ENCODE measurements at places on chromosomes 5 and 9.

DNA sequence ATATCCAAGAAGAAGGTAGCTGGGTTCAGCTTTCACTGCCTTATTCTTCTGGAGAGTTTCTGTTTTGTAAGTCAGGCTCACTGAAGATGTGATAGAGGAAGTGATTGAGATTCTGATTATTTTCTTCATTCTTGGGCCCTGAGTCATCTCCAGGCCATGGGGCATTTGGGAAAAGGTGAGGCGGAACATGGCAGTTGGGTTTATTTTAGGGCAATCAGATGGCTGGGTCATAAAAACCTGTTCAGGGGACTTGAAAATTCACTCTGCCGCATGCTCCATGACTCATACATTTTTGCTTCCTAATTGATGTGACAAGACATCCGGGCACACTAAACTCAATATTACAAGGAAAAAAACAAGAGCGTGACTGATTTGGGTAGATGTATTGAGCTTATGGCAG lies 265.7 kb upstream of the KLF4 start:
- DNase-seq = no peak

DNA sequence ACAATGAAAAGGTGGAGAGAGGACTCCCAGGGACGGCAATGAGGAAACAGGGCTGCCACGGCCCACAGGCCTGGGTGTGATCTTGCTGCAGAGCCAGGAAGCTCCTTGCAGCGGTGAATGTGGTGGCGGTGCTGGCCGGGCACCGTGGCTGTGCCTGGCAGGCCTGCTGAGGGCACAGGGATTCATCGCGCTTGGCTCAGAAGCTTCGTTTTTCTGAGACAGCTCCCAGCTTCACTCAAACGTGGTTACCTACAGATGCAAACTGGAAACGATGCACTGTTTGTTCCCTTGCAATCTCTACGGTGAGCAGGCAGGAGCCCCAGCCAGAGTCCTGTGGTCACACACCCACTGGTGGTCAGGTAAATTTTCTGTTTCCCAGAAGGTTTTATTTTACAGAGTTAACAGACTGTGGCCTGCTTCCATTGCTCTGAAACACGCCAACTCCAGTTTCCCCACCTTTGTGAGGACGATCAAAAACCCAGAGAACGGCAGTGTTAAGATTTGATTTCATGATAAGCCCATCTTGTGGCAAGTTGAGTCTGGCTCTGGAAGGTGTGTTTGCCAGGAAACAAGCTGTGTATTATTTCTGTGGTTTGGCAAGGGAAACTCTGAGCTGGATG lies 183.9 kb downstream of the AUH start:
- DNase-seq = peak; percentile 68

- DNase-seq = no peak
Observed at GRCh38 chr9:22005702-22006606, 3.2 kb downstream of the CDKN2B start.

DNA sequence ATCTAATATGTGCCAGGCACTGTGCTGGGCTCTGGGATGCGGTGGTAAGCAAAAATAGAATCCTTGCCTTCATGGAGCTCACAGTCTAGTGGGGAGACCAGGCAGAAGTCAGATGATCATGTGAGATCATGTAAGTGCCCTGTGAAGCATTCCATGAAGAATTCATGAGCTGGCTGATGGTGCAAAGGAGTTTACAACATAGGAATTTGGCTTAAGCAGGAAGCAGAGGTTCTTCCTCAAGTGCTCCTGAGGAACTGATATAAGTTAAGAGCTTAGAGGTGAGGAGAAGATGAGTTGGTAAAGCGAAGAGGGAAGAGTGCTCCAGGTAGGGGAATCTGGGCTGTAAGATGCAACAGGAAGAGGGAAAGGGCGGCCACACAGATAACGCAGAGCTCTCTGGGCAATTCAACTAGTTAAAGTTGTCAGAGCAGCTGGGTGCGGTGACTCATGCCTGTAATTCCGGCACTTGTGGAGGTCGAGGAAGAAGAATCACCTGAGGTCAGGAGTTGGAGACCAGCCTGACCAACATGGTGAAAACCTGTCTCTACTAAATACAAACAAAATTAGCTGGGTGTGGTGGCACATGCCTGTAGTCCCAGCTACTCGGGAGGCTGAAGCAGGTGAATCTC lies 78.5 kb upstream of the SPATA31D4 start:
- no peak for DNase-seq

DNA sequence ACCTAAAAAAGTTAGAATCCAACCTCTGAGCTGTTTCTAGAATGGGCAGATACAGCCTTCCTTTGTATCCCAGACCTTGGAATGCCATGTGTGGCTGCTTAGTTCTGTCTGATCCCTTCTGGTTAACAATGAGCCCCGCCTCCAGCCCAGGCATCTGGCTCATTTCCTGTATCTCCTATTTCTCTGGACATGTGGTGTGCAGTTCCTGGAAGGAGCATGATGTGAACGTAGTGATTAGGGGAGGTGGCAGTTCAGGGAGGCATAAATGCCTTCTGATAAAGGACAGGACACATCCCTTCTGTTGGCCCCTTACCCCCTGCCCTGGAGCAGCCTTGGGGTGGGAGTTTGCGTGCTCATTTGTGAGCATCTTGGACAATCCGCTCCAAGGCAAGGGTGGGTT lies 243.0 kb downstream of the ZSWIM6 start:
- no peak for DNase-seq

GRCh38 chr5:176819476-176819875 lies 9.1 kb downstream of the UNC5A start:
- DNase-seq = no peak

- no peak for DNase-seq
Observed at GRCh38 chr5:133589286-133589685, 23.1 kb downstream of the FSTL4 start.

DNA sequence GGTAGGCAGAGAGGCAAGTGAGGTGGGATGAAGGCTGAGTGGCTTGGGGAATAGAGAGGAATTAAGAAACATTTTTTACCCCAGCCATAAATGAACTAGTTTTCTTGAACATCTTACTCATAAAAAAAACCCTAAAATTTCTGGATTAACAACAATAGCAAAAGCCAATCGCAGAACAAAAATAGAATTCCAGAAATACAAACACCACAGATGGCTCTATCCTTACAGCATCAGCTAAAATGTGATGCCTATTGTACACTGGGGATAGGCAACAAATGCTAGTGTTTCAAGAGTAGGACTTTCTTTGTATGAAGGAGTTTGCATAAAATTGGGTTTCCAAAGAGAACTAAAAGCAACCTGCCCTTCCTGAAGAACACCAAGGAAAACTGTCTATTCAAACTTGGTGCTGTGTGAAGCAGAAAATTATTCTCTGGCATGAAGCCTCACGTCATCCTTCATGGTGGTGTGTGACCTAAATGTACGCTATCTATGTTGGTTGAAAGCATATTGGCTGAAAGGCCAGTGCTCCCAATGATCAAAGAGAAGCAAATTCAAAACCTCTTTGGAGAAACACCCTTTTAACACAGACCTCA lies 82.9 kb downstream of the JAKMIP2 start:
- DNase-seq = no peak

DNA sequence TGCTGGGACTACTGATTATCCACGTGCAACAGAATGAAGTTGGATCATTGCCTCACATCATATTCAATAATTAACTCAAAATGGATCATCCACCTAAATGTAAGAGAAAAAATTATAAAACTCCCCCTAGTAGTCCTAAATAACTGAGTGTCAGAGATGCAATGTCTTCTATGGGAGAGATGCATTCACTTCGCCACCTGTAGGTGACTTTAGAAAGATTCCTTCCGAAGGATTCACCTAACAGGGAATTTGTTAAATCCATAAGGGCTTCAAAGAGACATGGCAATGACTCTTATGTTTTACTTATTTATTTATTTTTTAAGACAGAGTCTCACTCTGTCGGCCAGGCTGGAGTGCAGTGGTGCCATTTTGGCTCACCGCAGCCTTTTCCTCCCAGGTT lies 526.0 kb downstream of the MTRR start:
- DNase-seq = no peak

GRCh38 chr5:153755913-153756500 lies 265.5 kb downstream of the GRIA1 start:
- no peak for DNase-seq

DNA sequence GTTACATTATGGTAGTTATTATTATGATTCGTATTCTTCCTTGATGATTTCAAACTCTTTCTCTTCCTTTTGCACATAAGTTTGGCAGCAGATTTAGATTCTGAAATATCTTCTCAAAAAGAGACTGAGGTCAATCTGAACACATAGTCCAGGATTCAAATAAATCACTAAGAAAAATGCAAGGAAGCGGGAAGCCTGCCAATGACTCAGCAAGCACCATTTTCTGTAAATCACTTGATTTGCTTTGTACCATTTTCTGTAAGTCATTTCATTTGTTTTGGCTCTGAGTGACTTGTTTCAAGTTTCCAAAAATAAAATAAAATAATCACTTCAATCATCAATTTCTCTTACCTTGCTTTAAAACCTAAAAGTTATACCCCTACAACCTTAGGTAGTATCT lies 24.6 kb upstream of the GLIS3 start:
- DNase-seq = no peak

DNA sequence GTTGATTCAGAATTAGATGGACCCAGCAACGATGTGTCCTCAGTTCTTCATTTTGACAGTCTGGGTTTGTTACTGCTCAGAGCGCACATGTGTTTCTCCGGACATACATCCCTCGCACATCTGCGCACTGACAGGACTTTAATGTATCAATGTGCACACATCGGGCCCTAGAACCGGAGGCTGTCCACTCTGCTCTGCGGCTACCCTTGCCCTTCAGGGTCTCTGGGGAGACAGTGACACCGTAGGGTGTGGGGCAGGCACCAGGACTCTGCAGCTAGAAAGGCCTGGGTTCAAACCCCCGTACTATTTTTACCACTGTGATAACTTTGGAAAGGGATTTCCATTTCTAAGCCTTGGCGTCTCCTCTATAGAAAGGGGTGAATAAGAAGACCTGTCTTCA lies 23.5 kb upstream of the LPCAT1 start:
- no peak for DNase-seq

- no peak for DNase-seq
Observed at GRCh38 chr9:33165263-33166151, 1.6 kb downstream of the B4GALT1 start.

DNA sequence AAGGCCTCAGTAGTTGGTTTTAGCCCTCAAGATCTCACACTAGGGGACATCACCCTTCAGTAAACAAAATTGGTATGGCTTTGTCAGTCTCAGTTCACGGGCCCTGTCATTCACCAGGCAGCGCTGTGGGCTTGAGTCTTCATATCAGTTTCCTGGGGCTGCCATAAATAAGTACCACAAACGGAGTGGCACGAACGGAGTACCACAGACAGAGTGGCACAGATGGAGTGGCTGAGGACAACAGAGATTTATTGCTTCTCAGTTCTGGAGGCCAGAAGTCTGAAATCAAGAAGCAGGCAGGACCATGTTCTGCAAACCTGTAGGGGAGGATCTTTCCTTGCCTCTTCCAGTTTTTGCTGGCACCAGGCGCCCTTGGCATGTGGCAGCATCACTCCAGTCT lies 37.5 kb downstream of the DYNC2I2 start:
- DNase-seq = no peak

DNA sequence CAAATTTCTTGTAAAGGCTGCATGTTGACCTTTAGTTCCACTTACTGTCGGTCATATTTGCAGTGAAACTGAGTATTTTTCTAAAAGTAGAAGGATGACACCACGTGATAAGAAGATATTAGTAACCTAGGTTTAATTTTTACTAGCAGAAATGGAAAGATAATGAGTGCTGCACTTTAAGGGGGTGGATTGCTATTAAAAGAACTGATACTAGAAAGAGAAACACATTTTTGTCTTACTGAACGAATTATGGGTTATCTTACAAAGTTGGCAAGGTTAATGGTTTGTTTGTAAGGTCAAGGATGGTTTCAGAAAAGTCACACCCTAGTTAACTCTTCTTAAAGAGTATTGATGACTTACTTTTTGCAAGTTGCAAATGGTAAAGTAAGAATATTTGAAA lies 2.4 kb downstream of the MACIR start:
- no peak for DNase-seq

DNA sequence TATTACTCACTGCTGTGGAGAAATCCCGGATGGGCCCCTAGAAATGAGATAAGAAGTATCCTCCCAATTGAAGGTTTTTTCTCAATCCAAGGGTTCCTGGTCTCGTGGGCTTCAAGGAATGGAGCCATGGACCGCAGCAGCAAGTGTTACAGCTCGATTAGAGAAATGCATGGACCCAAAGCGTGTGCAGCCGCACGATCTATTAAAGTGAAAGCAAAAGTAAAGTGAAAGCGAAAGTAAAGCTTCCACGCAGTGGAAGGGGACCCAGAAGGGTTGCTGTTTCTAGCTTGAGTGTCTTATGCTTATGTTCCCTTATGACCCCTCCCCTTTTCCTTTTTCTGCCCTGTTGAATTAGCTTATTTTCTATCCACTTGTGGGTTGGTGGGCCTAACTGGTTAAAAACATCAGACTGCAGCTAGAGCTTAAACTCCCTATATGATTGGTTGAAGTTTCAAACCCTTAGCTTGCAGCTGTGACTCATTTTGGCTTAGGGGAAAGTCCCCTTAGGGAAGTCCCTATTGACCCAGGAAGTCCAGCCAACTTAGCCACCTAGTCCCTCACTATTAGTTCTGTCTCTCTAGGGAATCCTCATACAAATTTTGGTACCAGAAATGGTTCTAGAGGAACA lies 1111.8 kb downstream of the TAF11L14 start:
- DNase-seq = peak; percentile 10

GRCh38 chr5:169300468-169301385 lies at the start of gene SLIT3:
SLIT3 (minus strand) TSS chr5:169301139; CDS start chr5:169300709, 430 bp downstream.
- no peak for DNase-seq

DNA sequence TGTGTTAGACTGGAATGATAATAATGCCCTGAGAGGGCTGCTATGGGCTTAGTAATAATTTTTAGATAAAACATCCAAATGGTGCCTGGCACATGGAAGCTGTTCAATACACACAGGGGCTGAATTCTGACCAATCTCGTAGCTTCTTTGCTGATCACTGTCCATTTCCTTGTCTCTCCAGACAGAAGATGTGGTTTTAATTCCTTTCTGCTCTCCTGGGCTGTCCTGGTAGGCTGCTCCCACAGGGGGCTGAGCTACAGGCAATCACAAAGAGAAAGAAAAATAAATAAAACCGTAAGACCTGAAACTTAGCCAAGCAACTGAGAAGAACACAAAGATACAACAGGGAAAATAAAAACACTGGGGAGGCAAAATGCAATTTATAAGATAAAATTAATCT lies 136.5 kb downstream of the CDK5RAP2 start:
- no peak for DNase-seq

GRCh38 chr5:76607353-76607871 lies 15.8 kb downstream of the F2RL2 start:
- DNase-seq = no peak

- DNase-seq = no peak
Observed at GRCh38 chr5:32851559-32852173, 140.5 kb downstream of the NPR3 start.

GRCh38 chr9:1353291-1353690 lies 303.1 kb downstream of the DMRT2 start:
- DNase-seq = no peak

GRCh38 chr5:151739939-151740335 lies 18.5 kb downstream of the ATOX1 start:
- DNase-seq = no peak

GRCh38 chr9:117917873-117918272 lies 213.7 kb downstream of the TLR4 start:
- DNase-seq = no peak

- DNase-seq = no peak
Observed at GRCh38 chr9:21294904-21295538, 10.1 kb downstream of the IFNA5 start.

GRCh38 chr5:1312993-1313833 lies 18.3 kb upstream of the TERT start:
- peak; percentile 25 for DNase-seq

Measured in stimulated activated CD8-positive, alpha-beta memory T cell treated with anti-CD3 and anti-CD28 coated beads, Interleukin-15, amount 100 ng/mL, for 48 hours (primary cell).